Fibroblast of villous mesenchyme (primary cell): ENCODE measurements at places on chromosomes 11 and 22. TPM values are rescaled to one million over a fixed set of nuclear protein-coding genes. Genes with fewer than 3 reads are reported as not detected.

ACR gene
- total RNA-seq, result not detected in 2 replicates

DNA sequence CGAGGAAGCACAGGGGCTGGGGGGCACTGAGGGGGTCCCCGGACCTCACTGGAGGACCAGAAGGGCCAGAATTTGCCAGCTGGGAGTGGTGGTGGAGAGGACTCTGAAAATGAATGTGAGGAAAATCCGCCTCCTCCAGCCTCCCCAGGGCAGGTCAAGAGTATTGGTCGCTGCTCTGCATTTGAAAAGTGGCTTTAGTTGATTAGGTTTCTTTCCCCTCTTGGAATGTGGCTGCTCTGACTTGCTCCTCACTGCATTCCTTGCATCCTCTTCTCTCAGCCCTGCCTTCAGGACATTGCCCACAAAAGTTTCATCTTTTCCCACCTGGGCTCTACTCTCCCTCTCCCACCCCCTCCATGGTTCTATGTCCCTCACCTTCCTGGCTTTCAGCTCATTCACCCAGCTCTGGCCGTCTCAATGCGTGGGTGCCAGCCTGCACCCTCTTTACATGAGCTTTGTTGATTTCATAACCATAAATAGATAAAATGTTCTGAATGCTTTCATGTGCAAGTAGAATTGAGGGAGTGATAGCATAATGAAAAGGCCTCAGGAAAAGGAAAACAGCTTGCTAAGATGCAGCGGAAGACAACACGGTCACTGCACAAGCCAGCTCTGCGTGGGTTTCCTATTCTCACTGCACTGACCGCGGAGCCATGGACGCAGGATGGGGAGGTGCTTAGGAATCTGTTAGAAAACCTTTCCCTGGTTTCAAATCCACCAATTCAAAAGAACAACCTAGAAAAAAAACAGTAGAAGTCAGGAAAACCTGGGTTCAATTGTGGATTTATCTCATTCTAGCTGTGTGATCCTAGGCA, 6.5 kb upstream of the NPAS4 start:
- DNase-seq, result no peak

SYVN1 gene
- 13.0 and 13.5 TPM in 2 replicates for total RNA-seq

DNA sequence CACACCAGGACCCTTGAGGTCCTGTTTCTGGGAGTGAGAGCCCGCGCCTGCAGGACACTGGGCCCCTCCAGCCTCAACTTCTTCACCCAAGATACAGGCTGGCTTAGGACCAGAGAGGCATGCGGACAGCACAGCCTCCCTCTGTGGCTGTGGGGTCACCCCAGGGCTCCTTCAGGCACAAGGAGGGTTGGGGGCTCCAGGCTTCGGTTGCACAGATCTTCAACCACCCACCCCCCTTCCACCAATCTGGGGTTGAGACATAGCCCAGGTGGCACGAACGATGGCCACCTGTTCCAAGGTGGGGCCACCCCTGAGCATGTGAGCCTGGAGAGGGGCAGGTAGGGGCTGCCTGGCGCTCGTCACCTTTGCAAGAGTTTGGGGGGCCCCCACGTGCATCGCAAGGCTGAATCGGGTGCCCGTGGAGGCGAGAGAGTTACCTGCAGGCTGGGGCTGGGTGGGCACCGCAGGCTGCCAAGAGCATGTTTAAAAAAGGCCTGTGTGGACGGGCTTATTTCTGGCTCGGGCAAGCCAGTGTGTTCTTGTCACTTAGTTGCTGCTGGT, 1.2 kb downstream of the ZDHHC8 start:
- no peak for DNase-seq

KLHDC7B gene
- 0.32 TPM in 1 of 2 replicates, not detected in the other for total RNA-seq

- peak; percentile 70 for DNase-seq
Observed at GRCh38 chr11:64767344-64768299, 7.8 kb upstream of the PYGM start.

GRCh38 chr11:124878759-124879492, 13.7 kb downstream of the ROBO3 start:
- DNase-seq, result no peak

GRCh38 chr11:116073854-116074837, 569.9 kb upstream of the CADM1 start:
- no peak for DNase-seq

- peak; percentile 81 for DNase-seq
Observed at GRCh38 chr22:40310081-40310767, 36.1 kb upstream of the ADSL start.

DNA sequence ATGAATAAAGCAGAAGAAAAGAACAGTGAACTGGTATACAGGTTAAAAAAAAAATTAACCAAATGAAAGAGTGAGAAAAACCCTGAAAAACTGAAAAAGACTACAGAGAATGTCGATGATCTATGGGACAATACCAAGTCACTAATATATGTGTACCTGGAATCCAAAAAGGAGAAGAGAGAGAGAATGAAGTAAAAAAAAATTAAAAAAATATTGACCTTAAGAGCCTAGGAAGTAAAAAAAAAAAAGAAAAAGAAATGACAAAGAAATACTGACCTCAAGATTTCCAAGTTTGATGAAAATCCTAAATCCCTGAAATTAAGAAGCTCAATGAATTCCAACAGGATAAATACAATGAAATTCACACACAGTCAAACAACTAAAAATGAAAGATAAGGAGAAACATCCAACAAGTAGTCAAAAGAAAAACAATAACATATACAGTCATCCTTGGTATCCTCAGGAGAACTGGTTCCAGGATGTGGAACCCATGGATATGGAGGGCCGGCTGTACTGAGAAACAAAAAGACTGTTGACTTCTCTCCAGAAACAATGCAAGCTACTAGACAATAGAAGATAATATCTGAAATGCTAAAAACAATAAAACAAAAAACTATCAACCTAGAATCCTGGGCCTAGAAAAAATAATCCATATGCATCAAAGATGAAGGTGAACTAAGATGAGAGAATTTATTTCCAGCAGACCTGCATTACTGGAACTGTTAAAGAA, 33.5 kb upstream of the SERPIND1 start:
- DNase-seq, result no peak

DNA sequence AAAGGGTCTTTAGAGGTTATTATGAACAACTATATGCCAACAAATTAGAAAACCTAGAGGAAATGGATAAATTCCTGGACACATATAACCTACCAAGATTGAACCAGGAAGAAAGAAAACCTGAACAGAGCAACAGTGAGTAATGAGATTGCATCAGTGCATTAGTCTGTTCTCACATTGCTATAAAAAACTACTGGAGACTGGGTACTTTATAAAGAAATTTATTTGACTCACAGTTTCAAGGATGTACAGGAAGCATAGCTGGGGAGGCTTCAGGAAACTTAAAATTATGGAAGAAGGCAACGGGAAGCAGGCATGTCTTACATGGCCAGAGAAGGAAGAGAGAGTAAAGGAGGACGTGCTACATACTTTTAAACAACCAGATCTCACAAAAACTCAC, 70.8 kb upstream of the GNAZ start:
- no peak for DNase-seq

GRCh38 chr11:11743216-11743615, 98.6 kb upstream of the USP47 start:
- no peak for DNase-seq

FTH1 gene
- total RNA-seq, result 453 and 708 TPM in 2 replicates

- peak; percentile 95 for DNase-seq
Observed at GRCh38 chr11:65491614-65492386, 7.0 kb upstream of the MALAT1 start.

SCN2B gene
- not detected in 2 replicates for total RNA-seq

KCNC1 gene
- 0.64 TPM in 1 of 2 replicates, not detected in the other for total RNA-seq

DNA sequence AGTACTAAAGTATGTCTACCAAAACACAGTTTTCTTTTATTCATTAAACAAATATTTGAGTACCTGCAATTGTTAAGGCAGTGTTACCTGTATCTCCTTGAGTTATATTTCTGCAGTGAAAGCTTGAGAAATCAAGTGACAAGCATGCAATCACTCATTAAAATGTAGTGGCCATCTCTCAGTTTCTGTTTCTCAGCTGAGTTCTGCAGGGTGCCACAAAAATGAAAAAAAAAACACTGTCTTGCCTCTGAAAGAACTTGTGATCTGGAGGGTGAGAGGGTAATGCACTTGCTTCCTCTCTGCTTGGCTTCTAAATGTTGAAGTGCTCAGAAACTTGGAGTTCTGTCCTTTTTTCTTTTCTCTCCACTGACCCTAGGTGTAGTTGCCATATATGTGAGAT, 6.8 kb downstream of the QSER1 start:
- DNase-seq, result no peak

GRCh38 chr11:5131584-5132335, 6.4 kb downstream of the OR52A5 start:
- no peak for DNase-seq

AQP11 gene
- total RNA-seq, result 1.6 and 1.7 TPM in 2 replicates

LARGE2 gene
- total RNA-seq, result not detected in 2 replicates

FOLR3 gene
- total RNA-seq, result 0.64 and 2.6 TPM in 2 replicates

- no peak for DNase-seq
Observed at GRCh38 chr11:24239930-24240329, 256.9 kb upstream of the LUZP2 start.

DNA sequence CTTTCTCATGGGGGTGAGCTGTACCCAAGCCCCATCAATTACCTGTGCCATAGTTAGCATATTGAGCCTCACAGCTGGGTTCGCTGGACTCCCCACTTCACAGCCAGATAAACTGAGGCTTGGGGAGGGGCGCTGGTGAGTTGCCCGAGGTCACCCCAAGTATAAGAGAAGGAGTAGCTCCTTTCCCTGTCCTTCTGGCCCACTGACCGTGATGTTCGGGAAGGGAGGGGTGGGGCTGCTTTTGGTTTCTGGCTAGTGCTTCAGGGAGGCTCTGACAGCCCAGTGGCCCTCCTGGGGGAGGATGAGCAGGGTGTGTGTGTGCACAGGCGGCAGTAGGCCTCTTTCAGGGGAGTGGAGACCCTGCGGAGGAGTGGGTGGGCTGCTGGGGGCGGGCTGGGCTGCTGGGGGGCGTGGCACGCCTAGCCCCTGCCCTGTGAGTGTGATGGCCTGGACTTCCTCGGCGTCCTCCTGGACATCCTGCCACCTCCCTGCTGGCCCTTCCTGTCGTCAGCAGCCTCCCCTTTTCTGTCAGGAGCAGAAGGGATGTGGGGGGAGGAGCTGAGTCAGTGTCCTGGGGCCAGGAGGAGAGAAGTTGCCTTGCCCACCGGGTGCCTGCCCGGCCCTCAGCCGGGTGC, 50.3 kb downstream of the TRIOBP start:
- DNase-seq, result peak; percentile 70

KRTAP5-8 gene
- not detected in 2 replicates for total RNA-seq
